D721Med (cell line): ENCODE measurements at places on chromosomes 2 and 18.

GRCh38 chr2:29367986-29368658 lies 252.9 kb downstream of the CLIP4 start:
- no peak for DNase-seq

GRCh38 chr2:84879584-84880394 lies 1.1 kb downstream of the TRABD2A start:
- DNase-seq: no peak

- DNase-seq: no peak
Observed at GRCh38 chr2:187853381-187853791, 299.2 kb upstream of the TFPI start.

DNA sequence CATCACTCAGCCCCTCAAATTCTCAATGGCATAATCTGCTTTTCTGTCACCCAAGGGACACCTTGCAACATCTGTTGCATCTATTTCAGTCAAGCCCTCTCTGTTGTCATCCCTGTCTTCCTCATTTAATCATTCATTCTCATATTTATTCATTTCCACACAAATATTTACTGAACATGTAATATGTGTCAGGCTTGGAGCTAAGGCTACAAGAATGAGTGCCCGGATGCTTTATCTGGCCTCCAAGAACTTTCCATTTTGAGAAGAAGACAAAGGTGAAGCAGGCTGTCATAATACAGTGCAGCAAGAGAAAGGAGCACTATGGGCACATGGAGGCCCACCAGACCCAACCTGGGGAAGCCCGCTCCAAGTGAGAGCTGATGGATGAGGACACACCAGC lies 15.6 kb downstream of the IL18RAP start:
- DNase-seq: no peak

DNA sequence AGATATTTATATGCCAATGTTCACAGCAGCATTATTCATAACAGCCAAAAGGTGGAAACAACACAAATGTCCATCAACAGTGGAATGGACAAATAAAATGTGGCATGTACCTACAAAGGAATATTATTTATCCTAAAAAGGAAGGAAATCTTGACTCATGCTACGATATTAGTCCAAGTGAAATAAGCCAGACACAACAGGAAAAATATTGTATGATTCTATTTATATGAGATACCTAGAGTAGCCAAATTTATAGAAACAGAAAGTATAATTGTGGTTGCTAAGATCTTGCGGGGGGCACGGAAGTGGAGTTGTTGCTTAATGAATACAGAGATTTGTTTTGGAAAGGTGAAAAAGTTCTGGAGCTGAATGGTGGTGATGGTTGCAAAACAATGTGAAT lies 33.0 kb upstream of the CCDC150 start:
- no peak for DNase-seq

DNA sequence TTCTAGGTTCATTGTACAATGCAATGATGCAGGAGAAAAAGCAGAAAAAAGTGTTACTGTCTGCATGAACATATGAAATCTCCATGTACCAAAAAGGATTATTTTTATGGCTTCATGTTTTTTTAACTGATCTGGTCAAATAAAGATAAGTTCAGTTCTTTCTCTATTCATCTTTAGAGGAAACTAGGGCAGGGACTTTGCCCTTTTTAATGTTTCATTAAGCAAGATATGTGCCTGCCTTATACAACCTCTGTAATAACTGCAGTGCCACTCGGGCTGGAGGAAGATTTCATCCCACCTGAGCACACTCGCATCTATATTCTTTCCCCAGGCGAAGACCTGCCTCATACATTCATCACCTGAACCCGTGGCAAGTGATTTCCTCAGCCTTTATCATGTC lies 157.9 kb upstream of the DDX18 start:
- no peak for DNase-seq

DNA sequence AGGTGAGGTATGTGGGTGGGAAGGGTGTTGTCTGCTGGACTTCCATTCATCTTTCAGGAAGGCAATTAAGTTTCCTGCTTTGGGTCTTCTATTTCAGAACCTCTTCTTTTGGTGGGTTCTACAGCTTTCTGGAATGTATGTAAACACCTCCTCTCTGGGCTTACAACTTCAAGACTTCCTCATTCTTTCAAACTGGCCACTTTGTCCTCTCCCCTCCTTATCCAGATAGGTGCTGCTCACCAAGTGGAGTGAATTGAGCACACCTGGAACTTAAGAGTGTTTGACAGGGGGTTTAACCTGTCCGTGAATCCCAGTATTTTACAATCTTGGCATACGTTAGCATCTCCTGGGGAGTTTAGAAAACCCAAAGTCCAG lies 5.2 kb upstream of the MRPL33 start:
- DNase-seq: no peak

- no peak for DNase-seq
Observed at GRCh38 chr2:231455222-231455621, 9.1 kb downstream of the NCL start.

DNA sequence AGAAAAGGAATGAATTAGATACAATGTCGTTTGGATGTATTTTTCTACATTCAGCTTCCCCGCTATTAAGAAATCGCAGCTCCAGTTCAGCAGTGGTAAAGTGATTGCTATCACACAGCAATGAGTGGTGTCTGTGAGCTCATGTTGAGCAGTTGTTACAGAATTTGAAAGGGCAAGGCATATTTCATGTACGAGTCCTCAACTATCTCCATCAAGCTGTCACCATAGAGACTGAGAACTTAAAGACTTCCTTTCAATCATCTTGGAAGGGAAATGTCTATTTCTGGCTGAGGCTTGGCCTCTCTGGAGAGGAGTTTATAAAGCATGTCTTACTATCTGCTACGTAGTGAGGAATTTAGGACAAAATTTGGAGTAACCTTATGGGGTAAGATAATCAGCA lies 24.4 kb upstream of the FAM117B start:
- DNase-seq: no peak

- DNase-seq: no peak
Observed at GRCh38 chr2:100664021-100664755, 101.4 kb downstream of the PDCL3 start.

DNA sequence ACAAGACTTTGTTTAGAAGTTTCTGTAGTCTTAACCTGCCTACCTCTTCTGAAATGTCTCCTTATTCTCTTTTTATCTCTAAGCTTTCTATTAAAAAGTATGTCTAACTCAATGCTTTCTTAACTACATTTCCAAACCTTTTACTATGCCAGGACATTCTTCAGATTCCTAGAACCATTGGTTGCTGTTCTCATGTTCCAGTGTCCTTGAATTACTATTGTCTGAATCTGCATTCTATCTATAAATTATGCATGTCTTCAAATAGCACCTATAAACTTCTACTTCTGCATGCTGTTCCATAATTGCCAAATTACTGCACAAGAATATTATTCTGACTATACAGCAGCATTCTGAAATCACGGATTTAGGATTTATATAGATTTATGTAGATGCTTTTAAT lies 166.0 kb upstream of the VWC2L start:
- no peak for DNase-seq

GRCh38 chr2:175152242-175152641 lies 15.8 kb downstream of the ATF2 start:
- DNase-seq: no peak

GRCh38 chr18:41324020-41324791 lies 630.8 kb upstream of the PIK3C3 start:
- DNase-seq: no peak

DNA sequence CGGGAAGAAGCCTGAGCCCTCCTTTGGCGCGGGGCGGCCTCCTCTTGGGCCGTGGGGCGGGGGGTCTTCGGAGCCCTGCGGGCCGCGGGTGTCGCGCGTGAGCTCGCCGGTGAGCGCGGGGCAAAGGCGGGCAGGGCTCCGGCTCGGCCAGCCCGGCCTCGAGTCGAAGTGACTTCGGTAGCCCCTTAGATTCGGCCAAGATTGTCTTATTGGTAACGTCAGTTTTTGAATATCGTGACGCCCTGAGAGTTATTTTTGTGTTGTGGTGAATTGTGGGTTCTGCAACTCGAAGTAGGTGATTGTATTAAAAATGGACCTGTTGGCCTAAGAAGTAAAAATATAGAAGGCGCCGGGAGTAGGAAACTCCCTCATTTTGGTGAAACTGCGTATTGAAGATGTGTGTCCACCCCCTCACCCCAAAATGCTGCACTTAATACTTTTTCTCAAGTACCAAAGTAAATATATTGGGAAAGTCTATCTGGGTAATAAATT lies 669 bp downstream of the MARCHF7 start:
- DNase-seq: no peak

DNA sequence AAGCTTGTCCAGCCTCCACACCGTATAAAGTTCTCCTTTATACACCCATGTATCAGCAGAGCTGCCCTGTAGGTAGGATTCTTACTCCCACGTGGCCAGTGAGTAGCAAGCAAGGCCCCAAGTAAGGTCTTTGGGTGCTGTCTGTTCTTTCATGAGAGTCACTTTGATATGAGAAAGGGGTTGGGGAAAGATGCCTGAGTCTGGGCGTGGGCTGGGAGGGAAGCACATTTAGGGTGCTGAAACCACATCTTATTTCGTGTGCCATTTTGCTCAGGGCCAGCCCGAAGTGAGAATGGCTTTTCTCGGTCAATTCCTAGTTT lies 436 bp upstream of the ITPRIPL1 start:
- no peak for DNase-seq

DNA sequence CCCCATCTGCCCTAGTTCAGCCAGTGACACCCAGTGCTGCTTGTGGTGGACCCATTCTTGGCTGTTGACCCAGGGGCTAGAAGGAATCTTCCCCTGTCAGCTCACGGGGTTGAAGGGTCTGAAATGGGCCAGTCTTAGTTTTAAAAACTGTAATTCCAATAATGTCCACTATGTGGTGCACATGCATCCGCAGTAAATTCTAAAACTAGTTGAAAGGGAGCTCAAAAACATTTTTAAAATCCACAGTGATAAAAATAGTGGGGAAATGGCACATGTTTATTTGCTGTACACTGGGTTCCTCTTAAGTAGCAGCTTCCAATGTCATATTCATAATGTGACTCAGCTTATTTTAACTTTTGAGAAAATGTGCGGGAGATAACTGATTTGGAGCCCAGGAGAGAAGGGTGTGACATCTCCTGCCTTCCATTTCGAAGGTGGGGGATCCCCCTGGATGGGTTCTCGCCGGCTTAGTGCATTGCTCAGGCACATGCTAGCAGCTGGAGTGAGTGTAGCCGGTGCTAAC lies 32.8 kb downstream of the GRHL1 start:
- peak; percentile 47 for DNase-seq

DNA sequence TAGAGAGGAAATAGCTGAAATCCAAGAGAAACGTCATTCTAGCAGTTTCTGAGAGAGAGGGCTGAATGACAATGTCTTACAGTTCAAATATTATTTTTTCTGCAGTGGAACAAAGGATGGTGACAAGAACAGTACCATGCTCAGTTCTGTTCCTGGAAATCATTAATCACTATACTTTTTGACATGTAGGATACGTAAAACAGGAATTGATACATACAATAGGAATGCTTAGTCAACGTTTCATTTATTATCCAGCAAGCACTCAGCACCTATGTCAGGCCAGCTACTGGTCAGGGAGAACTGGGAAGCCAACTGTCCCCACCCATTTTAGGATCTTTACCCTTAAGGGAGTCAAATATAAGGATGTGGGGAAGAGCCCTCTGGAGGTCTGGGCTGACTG lies 114.7 kb downstream of the DHRS9 start:
- DNase-seq: no peak

- DNase-seq: no peak
Observed at GRCh38 chr2:11121099-11121822, 34.0 kb upstream of the SLC66A3 start.

GRCh38 chr18:70554854-70555445 lies 266.1 kb downstream of the SOCS6 start:
- DNase-seq: no peak

DNA sequence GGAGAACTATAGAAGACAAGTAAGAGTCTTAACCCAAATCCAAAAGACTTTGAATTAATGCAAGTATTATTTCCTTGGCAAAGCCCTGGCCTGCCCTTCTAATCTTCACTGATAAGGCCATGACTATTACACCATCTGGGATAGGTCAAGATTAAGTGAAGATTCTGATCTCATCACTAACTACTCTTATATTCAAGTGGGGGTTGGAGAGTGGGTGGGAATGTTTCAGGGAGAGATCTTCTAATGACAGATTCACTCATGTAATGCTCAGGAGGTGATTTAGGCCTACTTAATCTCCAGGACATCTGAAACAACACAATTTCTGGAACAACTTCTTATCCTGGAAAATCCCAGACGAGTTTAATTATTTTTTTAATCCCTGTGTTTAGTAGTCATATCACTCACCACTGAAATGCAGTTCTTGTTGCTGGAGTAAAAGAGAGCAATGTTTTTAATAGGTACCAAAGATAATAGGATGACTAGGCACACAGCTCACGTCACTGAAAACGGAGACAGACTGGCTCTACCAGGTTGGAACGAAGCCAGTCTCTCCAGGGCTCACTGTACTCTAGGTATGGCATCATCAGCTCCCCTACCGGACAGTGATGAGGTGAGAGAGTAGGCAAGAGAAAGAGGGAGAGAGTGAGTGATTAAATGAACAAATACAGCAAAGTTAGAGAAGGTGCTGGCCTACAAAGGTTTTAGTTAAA lies 133.1 kb downstream of the NCKAP5 start:
- DNase-seq: no peak
